Kidney (tissue), 22 donors: ENCODE measurements at places on chromosomes 5 and 9. TPM values are rescaled to one million over a fixed set of nuclear protein-coding genes. Genes with fewer than 3 reads are reported as not detected.
A peak's percentile ranks its signal among the peaks of the same experiment; 100 is the strongest.

- peak; percentile 92 for DNase-seq
Measured at GRCh38 chr9:33025572-33026342, 684 bp downstream of the DNAJA1 start.

GRCh38 chr5:179727106-179727505, 5.5 kb upstream of the MAML1 start:
- DNase-seq: no peak

GRCh38 chr5:78811866-78812265, 163.3 kb upstream of the LHFPL2 start:
- no peak for DNase-seq

- DNase-seq: no peak
Measured at GRCh38 chr9:100309992-100310391, 42.8 kb downstream of the TEX10 start.

- no peak for DNase-seq
Measured at GRCh38 chr5:136309932-136310598, 55.3 kb downstream of the TRPC7 start.

- DNase-seq: no peak
Measured at GRCh38 chr5:137638841-137639240, 97.0 kb downstream of the KLHL3 start.

GRCh38 chr9:92292338-92293074, 991 bp downstream of the IARS1 start:
- peak; percentile 45 for DNase-seq

GRCh38 chr9:87071473-87071872, 124.2 kb upstream of the GAS1 start:
- DNase-seq: no peak

GRCh38 chr5:147746986-147747385, 35.5 kb downstream of the JAKMIP2 start:
- no peak for DNase-seq

DNA sequence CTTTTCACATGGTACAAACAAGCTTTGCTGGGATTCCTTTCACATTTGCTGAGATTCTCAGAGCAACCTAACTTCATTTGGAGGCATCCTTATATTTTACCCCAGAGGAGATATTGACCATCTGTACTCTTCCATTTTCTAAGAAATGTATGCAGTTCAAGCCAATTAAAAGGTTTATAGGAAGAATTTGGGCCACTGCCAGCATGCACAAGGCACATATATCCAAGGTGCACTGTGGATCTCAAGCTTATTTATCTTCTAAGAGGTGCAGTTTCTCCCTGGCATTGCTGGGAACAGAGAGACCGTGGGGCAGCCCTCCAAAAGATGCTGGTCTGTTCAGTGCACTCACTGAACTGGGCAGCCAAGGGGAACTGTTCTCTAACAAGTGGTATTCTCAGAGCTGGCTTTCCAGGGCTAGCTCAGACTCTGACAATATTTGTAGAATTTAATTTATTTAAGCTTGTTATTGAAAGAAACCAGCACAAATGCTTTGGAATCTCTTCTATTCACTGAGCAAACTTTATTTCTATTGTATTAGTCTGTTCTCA, 213.3 kb downstream of the TENT4A start:
- no peak for DNase-seq

DNA sequence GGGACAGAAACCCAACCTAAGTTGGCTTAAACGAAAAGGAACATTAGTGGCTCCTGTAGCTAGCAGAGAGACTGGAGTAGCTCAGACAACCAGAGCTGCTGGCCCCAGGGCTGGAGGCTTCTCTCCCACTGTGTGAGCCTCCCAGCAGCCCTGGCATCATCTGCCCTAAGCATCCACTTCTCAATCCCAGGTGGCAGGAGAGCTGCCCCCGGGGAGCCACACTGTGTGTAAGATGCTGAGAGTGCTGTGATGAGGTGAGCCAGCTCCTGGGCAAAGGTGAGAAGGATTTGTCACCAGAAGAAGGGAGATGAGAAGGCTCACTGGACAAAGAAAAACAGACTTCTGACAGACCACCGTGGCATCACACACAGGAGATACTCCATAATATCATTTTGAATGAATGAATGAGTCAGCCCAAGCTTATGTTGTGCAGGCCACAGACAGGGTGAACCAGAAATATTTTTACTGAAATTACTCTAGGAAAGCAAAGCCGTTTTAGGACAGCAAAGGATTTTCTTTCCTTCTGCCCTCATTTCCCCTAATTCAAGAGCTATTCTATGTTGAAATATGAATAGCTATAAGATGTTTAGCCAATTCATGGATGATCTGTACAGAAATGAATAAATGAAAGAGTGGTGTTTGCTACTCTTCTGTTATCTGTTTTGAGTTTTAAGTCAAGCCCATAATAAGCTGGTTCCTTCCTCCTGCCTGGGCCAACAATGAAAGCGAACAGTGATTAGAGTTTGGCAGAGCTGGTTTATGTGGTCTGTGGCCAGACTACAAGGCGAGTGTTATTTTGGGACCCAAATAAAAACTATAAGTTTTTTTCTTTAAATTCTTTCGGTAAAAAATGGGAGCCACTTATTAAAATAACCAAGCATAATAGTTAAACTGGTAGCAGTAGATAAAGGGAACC, 57.4 kb upstream of the ECM2 start:
- DNase-seq: no peak

GRCh38 chr5:67315082-67315989, 118.7 kb upstream of the CD180 start:
- DNase-seq: peak; percentile 63

DNA sequence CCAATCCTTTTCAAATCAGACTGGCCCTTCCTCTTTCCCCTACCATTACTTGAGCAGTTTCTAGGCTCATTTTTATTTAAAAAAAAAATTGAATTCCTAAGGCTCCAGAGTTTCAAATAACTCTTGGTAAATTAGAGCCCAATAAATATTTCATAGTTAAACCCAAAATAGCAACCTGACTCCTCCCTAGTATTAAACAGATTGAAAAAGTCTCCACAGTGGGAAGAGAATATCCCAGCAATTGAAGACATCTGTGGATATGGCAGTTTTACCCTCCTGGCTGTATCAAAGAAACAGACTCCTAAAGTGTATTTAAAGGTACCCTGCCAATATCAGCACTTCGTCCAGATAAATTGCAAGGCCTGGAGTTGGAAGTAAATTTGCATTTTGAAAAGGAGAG, 52.7 kb upstream of the GDNF start:
- no peak for DNase-seq

DNA sequence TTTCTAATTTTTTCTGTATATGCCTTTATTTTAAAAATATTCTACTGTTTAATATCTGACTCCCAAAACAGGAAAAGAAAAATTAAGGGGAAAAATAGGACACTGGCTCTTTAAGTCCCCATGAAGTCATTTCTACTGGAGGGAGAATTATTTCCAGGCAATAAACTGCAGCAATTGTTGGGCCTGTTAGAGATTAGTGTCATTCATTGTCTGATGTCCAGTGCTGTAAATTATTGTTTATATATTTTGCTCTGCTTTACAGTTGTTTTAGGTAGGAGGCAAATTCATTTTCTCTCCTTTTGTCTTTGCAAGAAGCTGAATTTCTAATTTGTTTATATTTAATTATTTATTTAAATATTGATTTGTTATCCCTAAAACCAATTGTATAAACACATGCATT, 906.0 kb upstream of the CDH10 start:
- DNase-seq: no peak

DNA sequence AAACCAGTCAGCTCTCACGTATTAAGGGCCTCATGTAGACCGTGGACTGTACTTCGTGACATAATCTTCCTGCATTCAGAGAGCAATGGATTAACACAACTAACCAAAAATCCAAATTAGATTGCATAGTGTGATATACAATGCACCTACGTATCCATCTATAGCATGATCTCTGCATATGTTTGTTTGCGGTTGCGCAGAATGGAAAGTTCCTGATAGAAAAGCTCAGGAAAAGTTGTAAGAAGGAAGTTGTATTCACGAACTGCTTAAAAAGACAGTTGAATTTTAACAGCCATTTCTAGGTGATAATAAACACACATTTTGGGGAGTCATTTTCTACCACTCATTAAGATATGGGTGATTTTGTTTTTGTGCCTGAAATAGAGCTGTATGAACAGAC, 869.0 kb downstream of the TLE4 start:
- no peak for DNase-seq

- no peak for DNase-seq
Measured at GRCh38 chr9:100583014-100583802, 5.3 kb downstream of the CAVIN4 start.

- no peak for DNase-seq
Measured at GRCh38 chr5:108898707-108899106, 151.0 kb downstream of the FER start.

GRCh38 chr9:129934780-129935179, 99.5 kb downstream of the USP20 start:
- no peak for DNase-seq

GRCh38 chr5:96854067-96854466, 22.2 kb upstream of the ERAP2 start:
- no peak for DNase-seq

DNA sequence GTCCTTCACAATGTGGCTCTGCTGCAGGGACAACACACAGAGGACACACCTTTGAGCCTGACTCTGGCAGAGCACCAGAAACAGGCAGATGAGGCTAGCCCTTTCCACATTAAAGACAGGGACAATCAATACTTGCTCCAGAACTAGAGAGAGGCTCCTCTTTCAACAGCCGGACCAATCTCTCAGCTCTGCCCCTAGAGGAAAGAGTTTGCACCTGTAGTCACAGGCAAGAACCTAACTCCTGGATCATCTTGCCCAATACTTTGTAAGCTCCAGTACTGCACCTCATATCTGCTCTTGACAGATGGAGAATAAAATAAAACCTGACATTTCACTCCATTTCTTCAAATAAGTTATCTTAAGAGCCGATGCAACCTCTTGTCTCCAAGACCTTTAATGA, 52.1 kb downstream of the EPB41L4A start:
- no peak for DNase-seq

DNA sequence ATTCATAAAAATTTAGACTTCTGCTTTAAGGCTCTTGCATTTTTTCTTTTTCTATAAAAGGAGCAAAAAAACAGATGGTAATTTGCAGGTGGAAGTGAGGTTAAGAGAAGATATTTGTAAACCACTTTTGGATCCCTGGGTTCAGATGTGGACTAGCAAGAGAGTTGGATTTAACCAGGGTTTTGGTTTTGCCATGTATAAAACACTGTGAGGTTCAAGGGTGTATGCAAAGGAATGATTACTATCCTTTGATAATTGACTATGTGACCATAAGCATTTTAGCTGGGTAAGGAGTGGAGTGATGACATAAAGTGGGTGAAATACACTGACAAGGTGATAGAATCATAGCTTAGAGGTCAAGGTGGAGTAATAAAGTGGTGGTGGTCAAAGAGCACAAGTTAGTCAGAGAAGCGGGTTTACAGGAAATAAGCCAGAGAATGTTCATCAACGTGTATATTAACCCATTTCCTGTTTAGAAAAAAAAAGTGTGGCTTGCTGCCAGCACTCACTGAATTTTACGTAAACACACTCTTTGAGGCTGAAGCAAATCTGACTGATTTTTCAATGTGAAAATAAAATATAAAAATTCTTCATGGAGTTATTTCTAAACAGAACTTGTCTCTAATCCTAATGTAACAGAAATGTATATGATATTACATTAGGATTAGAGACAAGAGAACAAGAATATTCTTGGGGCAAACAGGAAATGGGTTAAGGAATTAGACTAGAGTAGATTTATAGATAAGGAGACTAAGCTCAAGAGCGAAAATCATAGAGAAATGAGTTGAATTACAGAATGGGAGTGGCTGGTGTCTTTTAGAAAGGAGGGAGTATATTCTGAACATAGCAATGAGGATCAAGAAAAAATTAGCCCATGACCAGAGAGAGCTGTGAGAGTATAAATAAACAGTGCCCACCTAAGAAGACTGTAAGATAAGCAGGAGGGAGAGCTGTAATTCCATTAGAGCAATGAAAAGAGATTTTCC, 74.5 kb downstream of the CDKN2A start:
- DNase-seq: peak; percentile 4

DNA sequence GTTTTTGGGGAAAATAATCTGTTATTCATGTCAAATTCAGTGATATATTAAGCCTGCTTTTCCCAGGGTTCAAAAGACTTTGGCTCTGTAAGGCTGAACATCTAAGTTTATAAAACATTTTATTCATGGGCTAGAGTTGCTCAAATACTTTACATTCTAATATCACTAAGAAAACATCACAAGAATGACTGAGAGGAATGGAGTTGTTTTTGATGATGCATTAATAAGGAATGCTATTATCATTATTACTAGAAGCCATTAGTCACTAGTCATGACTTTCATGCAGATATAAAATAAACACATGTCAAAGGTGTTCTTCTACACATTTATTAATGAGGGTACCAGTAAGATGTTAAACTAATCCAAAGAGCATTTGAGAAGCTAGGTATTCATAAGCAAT, 185.5 kb upstream of the KCNN2 start:
- no peak for DNase-seq

MEIKIN gene
- not detected for polyA plus RNA-seq

SERF1A gene
- polyA plus RNA-seq: 2.1 TPM

POU4F3 gene
- polyA plus RNA-seq: not detected

IFNE gene
- polyA plus RNA-seq: not detected

CARTPT gene
- not detected for polyA plus RNA-seq

GAS1 gene
- polyA plus RNA-seq: 5.8 TPM

FOXD4L6 gene
- not detected for polyA plus RNA-seq

EFNA5 gene
- polyA plus RNA-seq: 5.9 TPM

NEUROG1 gene
- not detected for polyA plus RNA-seq

SHOC1 gene
- polyA plus RNA-seq: 2.5 TPM

ARID3C gene
- polyA plus RNA-seq: not detected

PCDHB9 gene
- polyA plus RNA-seq: 0.47 TPM

CLIC3 gene
- polyA plus RNA-seq: 2.1 TPM

DND1 gene
- 0.41 TPM for polyA plus RNA-seq

ITGA2 gene
- polyA plus RNA-seq: 4.9 TPM

TRUB2 gene
- 40.8 TPM for polyA plus RNA-seq
